IMR-90 (cell line): ENCODE measurements at places on chromosomes 2 and 18. TPM values are rescaled to one million over a fixed set of nuclear protein-coding genes. Genes with fewer than 3 reads are reported as not detected.

The NEU2 gene
- total RNA-seq, result not detected in 2 replicates

The KCNS3 gene
- total RNA-seq, result 4.3 and 5.3 TPM in 2 replicates

The FMNL2 gene
- 10.9 and 15.6 TPM in 2 replicates for total RNA-seq

The NT5C1B gene
- not detected in 2 replicates for total RNA-seq

DNA sequence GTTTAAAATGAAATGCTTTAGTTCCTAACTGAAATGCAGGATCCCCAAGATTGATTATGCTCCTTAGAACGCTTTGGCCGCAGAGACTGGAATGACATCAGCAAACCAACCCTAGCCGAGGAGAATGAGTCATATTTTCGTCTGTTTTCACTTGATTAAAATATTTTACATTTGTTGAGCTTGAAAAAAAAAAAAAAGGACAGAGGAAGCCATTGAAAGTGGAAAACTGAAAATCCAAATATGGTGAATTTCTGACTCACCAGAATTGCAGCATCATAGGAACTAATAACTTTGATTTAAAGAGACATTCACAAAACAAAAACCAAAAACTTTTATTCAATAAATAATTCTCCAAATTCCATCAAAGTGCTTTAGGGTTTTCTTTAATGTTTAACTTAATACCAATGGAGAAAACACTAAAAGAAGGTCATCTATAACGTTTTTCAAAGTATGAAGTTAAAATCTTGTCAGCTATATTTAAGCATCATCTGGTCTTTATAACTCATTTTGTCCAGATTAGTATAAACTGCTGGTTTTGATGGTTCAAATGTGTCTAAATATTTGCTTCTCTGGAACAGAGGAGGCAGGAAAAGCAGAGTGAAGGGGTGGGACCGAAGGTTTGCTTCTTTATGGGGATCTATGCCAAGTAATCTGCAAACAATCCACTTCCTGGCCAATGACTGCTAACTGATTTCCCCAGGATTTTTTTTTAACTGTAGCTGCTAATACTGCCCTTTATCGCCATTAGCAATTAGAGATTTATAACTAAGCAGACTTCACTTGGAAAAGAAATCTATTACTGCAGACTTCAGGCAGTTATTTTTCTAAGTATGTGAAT lies 30.9 kb upstream of the COL5A2 start:
- peak; percentile 98 for DNase-seq

DNA sequence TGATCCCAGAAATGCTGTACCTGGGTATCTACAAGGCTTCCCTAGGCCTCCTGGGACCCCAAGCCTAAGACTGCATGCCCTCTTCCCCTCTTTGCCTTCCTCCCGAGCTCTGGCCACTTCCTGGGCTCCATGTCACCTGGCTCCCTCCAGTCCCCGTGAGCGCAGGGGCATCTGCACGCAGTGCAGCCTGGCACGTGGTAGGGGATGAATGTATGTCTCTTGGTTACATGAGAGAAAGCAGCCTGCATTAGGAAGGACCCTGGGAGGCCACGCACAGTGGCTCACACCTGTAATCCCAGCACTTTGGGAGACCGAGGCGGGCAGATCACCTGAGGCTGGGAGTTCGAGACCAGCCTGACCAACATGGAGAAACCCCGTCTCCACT lies 15.8 kb downstream of the PASK start:
- DNase-seq, result no peak

GRCh38 chr2:217261452-217261851 lies 401.6 kb upstream of the TNP1 start:
- DNase-seq, result peak; percentile 61

- no peak for DNase-seq
Measured at GRCh38 chr2:235277485-235277884, 216.4 kb upstream of the AGAP1 start.

- DNase-seq, result no peak
Measured at GRCh38 chr18:44197832-44198611, 482.7 kb upstream of the SETBP1 start.

- DNase-seq, result peak; percentile 76
Measured at GRCh38 chr2:118013724-118014491, at the start of gene CCDC93. Gene CCDC93, minus strand, starts transcription at chr2:118014070. Its CDS starts 75 bp downstream, at chr2:118013995.

DNA sequence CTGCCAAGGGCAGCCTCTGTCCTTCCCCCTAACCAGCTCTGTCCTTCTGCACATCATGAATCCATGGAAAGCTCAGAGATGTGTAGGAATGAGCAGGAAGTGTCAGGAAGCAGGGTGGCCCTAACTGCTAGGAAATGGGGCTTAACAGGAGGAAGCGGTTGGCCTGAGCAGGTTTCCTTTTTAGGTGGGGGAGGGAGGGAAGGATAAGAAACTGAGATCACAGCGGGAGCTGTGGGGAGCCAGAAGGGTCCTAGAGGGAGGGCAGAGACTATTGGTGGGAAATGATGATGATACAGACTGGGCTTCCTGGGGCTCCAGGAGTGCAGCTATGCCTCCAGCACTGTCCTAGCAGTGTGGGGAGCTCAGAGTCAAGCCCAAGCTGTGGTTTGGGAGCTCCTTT lies 182.0 kb downstream of the SH3BP4 start:
- no peak for DNase-seq
